ENCODE measurements at places on chromosomes 13 and 19.
A peak's percentile ranks its signal among the peaks of the same experiment; 100 is the strongest.

DNA sequence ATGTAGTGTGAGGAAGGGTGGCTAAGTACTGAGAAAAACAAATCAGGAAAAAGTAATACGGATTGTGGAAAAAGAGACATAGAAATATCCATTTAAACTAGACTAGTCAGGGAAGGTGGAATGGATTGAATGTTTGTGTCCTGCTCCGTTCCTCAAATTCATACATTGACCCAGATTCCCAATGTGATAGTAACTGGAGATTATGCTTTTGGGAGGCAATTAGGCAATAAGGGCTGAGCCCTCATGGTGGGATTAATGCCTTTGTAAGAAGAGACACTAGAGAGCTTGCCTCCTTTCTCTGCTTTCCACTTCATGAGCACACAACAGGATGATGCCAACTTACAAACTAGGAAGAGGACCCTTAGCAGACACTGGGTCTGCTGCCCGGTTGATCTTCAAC is 765.2 kb upstream of the GPC6 start:
- DNase-seq: no peak

DNA sequence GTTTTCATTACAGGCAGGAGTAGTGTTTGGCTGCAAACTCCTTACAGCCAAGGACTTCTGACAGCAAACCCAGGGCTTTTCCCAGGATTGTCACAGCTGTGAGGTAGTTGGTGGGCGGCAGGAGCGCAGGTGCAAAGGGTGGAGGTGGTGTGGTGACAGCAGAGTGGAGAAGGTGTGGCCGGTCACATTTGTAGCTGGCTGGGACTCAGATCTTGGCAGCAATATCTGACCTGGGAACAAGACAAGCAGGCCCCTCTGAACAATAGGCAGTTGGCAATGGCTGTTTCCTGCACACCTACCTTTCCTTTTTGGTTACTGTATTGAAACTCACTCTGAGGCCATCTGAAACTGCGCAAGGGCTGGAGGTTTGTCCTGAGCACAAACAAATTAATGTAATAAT is 327.3 kb downstream of the COG6 start:
- DNase-seq: no peak

- DNase-seq: no peak
Observed at GRCh38 chr13:44243198-44243857, 130.3 kb upstream of the SERP2 start.

- peak; percentile 40 for DNase-seq
Observed at GRCh38 chr19:11191273-11191755, 6.0 kb downstream of the KANK2 start.

- DNase-seq: no peak
Observed at GRCh38 chr19:5655412-5655811, 24.9 kb downstream of the MICOS13 start.
